NCI-H1105 (cell line): ENCODE measurements at places on chromosomes 6 and 20.

DNA sequence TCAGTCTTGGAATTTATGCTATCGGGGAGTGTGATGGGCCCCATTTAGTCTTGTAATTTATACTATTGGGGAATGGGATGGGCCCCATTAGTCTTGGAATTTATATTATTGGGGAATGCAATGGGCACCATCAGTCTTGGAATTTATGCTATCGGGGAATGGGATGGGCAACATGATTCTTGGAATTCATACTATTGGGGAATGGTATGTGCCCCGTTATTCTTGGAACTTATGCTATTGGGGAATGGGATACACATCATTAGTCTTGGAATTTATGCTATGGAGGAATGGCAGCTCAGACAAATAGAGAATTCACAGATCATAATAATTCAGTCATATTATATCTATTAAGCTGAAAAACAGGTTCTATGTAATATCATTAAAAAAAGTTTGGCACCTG is 300.3 kb downstream of the SMOC2 start:
- DNase-seq, result no peak

GRCh38 chr6:18897350-18897749 is 510.2 kb downstream of the RNF144B start:
- no peak for DNase-seq

- no peak for DNase-seq
Observed at GRCh38 chr6:30244560-30244959, 31.4 kb upstream of the TRIM26 start.

DNA sequence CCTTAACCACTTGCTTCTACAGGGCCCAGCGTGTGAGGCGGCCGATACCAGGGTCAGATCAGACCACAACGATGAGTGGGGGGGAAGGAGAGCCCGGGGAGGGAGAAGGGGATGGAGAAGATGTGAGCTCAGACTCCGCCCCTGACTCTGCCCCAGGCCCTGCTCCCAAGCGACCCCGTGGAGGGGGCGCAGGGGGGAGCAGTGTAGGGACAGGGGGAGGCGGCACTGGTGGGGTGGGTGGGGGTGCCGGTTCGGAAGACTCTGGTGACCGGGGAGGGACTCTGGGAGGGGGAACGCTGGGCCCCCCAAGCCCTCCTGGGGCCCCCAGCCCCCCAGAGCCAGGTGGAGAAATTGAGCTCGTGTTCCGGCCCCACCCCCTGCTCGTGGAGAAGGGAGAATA is 2.8 kb downstream of the RING1 start:
- no peak for DNase-seq
